ENCODE measurements at places on chromosomes 3 and 15. TPM values are rescaled to one million over a fixed set of nuclear protein-coding genes. Genes with fewer than 3 reads are reported as not detected.

COL6A5 gene
- not detected for polyA plus RNA-seq

PLSCR5 gene
- not detected for polyA plus RNA-seq

AGTR1 gene
- 31.0 TPM for polyA plus RNA-seq

SNRPN gene
- 170 TPM for polyA plus RNA-seq

CPLX3 gene
- polyA plus RNA-seq, result not detected

TMEM266 gene
- polyA plus RNA-seq, result 0.97 TPM

GPR87 gene
- not detected for polyA plus RNA-seq

CLDN16 gene
- not detected for polyA plus RNA-seq

RTP3 gene
- polyA plus RNA-seq, result 0.25 TPM

MEIS2 gene
- 7.7 TPM for polyA plus RNA-seq

CRTAP gene
- 155 TPM for polyA plus RNA-seq

TPM1 gene
- polyA plus RNA-seq, result 6,185 TPM

CHDH gene
- polyA plus RNA-seq, result 0.97 TPM

ATP2B2 gene
- 7.1 TPM for polyA plus RNA-seq

ST3GAL6 gene
- polyA plus RNA-seq, result 5.7 TPM

SHC4 gene
- polyA plus RNA-seq, result 1.7 TPM

TGM4 gene
- not detected for polyA plus RNA-seq

OR5H2 gene
- polyA plus RNA-seq, result not detected

CHRNA7 gene
- polyA plus RNA-seq, result 1.6 TPM

Data from hindlimb muscle (tissue), 1 donor.